Suppressor macrophage treated with lipopolysaccharide for 1 hour (primary cell): ENCODE measurements at places on chromosomes 1 and 21.

DNA sequence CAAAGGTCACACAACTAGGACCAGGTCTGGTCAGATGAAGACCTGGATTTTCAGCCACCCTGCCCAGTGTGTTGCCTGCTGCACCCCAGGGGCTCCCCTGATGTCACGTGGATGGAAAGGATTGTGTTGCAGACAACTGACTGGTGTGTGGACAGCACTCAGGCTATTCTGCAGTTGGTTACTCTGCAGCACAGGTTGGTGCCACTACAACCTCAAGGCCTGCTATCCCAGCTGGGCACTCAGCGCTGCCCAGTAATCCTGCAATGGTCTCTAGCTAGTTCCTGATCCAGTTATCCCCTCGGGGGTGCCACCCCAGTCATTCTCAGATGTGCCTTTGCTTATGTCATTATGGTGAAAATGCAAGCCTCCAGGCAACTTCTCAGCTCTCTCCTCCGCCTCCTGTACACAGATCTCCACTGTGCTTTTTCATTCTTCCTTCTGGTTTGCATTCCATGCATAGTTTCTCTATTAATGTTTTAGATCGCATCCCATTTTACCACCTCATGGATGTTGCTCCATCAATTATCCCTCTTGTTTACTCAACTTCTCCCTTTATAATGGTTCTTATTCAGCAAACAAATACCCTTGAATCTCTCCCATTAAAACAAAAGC lies 503.2 kb upstream of the CAMK1G start:
- no peak for DNase-seq

DNA sequence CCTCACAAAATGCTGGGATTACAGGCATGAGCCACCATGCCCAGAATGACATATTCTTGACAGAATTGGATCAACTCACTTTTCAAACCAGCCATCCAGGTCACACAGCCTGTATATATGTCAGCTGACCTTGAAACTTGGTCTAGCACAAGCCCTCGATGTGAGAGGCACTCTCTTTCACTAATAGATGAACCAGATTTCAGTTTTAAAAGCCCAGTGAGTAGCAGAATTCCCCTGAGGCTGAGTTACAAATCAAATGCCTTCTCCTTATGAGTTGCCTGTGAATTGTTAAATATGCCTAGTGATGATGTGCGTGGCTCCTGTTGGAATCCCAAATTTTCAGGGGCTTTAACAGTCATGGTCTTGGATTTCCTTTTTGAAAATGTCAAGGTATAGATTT lies 88.7 kb downstream of the CD247 start:
- no peak for DNase-seq

- no peak for DNase-seq
These were observed 58.1 kb downstream of the CASZ1 start for GRCh38 chr1:10738061-10739058.

DNA sequence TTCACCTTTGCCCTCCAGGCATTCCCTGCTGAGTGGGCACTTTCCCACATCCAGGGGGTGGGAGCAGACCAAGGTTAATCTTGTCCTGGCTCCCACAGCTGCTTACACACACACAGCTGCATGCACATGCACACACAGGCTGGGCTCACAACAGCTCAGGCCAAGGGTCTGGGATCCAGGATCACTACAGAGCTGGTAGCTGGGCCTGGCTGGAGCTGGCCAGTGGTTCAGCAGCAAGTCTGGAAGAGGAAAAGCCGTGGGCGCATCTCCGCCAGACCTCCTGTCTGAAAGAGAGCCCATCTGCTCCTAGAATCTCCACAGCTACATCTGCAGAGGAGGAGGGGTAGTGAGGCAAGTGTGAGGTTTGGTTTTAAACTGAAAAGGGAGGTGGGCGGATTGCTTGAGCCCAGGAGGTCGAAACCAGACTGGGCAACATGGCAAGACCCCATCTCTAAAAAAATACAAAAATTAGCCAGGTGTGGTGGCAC lies 3.8 kb downstream of the CDK18 start:
- DNase-seq = no peak

GRCh38 chr1:156725683-156726280 lies 2.5 kb upstream of the METTL25B start:
- peak; percentile 92 for DNase-seq

DNA sequence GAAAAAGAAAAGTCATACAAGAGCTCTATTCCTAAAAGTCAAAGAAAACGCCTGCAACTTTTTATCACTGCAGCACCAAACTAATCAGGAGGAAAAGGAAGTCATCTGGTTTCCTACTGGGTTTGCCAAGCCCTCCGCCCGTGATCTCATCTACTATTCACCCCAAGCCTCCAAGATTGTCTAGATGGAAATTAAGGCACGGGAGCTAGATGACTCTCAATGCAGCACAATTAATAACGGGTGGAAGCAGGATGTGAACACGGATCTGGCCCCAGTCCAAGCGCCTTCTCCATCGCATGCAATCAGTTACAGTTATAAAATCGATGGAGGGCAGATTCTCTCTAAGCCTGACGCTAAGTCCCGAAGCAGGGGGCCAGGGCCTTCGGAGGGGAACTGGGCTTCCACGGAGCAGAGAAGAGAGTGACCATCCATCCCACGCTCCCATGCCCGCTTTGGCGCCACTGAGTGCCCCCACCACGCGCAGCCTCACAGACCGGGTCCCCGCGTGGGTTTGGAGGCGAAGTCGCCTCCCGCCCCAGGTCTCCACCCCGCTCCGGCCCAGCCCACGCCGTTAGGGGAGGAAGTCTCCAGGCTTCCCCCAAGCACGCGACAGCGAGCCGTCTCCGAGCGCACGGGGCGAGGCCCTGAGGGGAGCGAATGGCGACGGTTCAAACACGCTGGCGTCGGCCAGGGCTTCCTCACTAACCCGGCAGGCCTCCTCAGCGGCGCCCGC lies 1.8 kb downstream of the HSF2BP start:
- peak; percentile 45 for DNase-seq

- no peak for DNase-seq
These were observed 492.6 kb downstream of the KCNT2 start for GRCh38 chr1:196115646-196116045.

DNA sequence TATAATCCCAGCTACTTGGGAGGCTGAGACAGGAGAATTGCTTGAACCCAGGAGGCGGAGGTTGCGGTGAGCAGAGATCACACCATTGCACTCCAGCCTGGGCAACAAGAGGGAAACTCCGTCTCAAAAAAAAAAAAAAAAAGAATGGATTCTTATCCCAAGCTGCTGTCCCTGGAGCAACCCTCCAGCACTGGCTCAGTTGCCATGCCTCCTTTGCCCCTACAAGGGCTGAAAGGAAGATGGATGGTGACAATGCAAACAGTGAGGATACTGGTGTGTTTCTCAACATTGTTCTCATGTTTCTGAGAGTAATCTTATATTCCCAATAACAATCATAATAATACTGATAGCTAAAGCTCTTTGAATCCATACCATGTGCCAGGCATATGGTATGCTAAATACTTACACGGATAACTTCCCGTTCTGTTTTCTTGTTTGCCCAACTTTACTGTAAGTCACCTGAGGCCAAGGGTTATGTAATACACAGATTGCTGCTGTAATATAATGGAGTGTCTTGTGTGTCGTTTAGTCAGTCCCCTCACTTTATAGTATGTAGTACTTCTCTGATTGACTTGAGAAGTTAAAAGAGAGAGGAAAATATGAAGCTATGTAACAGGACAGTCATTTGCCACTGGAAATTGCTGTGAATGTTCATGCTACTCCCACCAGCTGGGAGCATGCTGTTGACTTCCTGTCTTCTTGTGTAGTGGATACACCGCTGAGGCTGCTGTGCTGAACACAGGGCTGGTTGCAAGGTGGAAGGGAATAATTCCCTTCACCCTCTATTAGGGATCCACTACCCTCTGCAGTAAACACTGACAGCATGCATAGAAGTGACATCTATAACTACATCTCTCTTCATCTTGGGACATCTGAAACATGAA lies 153.6 kb downstream of the CNIH3 start:
- DNase-seq = peak; percentile 28

DNA sequence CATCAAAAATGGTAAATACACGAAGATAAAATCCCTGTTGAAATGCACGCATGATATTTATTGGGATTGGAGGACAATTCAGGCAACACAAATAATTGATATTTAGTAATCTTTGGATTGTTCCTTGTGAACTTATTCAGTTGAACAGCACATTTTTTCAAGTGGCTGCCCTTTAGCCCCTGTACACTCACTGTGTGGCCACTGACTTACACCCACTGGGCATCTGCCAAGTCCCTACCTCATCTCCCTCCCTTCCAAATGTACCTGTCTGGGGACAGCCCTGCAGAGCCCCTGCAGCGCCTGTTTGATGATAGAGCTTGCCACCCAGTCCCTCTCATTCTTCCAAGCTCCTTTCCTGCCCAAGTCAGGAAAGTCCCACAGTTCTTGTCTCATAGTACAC lies 154.3 kb downstream of the GLUL start:
- no peak for DNase-seq

DNA sequence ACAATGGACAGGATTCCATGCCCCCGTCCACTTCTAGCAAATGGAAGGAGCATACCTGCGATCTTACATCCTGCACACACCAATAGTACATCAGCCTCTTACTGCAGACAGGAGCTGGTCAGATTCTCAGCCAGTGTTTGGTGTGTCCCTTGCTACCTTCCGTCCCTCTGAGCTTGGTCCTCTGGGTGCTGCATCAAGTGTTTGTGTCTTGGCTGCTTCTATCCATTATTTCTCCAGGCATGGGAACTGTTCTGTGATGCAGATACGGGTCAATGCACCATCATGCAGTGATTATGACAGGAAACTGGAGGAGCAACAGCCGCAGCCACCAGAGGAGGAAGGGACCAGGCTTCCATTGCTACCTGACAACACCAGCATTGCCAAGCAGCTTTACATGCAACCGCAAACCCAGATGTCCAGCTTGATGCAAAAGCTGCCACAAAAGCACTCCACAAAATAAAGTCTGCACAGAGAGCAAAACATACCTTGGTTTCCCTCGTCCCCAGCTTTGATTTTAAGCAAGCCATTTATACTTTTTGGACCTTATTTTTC lies 21.9 kb upstream of the OVAAL start:
- DNase-seq = no peak
